Activated CD4-positive, alpha-beta T cell treated with anti-CD3 and anti-CD28 coated beads, Interleukin-2, amount 50 U/mL, for 24 hours (primary cell): ENCODE measurements at places on chromosomes 2 and 18.

- no peak for DNase-seq
Observed at GRCh38 chr2:222769446-222769845, 91.4 kb upstream of the ACSL3 start.

DNA sequence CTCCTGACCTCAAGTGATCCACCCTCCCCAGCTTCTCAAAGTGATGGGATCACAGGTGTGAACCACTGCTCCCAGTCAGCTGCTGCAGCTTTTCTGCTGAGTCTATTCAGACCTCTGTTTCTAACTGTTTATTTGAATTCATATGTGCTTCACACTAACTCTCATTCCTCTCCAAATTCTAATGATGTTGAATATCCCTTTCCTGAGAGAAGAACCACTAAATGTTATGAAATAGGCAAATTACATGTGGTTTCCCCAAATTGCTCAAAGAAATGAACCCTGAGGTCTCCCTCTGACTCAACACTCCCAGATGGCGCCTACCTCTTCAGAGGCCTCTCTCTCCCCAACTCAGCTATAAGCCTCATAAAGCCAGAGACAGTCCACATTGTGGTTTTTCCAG is 98.6 kb downstream of the IRS1 start:
- no peak for DNase-seq

DNA sequence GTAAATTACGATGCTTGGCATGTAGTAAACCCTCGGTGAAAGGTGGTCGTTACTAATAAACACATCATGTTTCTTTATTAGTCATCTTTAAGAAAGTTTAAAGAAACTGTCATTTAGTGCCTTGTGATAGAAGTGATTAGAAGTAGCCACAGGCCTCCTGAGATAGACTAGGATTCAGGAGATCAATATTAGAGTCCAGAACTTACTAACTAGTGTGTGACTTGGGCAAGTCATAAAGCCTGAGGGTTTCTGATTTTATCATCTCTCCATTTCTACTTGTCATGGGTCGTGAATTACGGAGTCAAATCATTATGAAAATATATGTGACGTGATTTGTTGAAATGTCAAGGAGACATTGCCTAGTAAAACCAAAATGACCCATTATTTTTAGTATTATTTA is 6.7 kb downstream of the RPE start:
- DNase-seq: no peak

DNA sequence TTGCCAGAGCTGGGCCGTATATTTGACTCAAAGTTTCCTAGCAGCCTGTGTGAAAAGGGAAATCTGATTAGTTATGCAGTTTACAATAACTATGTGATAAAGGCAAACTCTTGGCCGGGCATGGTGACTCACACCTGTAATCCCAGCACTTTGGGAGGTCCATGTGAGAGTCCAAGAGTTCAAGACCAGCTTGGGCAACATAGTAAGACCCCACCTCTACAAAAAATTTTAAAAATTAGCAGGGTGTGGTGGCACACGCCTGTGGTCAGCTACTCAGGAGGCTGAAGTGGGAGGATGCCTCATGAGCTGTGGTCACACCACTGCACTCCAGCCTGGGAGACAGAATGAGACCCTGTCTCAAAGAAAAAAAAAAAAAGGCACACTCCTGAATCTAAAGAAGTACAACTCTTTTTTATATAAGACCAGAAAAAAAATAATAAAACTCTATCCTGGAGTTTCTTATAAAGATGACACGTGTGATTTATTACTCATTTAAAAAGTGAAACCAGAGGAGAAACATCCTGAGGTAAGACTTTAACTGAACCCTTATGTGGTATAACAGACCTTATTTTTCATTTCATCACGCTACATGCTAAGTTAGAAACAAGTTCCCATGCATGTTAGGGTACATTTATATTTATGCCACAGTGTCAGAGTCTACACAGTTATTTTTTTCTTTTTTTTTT is 32.6 kb upstream of the KCMF1 start:
- peak; percentile 13 for DNase-seq

DNA sequence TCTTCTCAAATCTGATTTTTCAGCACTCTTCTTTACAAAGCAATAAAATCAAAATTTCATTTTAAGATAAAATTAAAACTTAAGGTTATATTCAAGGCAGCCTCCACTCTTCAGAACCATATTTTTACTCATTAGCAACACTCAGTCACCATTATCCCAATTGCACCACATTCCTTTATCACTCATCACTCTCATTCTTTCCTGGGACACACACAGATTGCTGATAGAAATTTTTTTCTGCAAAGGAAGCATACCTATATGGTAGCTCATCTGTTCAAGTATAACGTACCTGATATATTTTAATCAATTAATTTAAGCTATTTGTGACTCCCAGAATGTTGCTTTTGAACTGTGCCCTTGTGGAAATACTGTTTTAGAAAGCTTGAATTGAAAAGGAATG is 1559.3 kb upstream of the ZEB2 start:
- DNase-seq: no peak

DNA sequence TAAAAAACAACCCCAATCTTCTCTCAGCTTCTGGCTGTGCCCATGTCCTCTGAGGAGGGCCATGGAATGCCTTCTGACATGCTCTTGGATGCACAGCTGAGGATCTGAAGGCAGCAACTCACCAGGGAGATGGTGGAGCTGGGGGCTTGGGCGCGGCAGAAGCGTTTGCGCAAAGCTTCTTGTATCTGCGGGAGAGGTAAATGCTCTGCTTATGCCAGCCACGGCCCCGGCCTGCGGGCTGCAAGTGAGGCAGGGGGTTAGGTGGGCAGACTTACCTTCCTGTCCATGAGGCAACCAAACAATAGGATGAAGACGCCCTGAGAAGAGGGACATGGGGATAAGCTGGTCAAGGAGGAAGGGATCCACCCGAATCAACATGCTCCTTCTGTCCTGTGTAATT is 36.0 kb upstream of the SELENOI start:
- no peak for DNase-seq

- DNase-seq: no peak
Observed at GRCh38 chr2:162014751-162015150, 59.3 kb downstream of the DPP4 start.

- DNase-seq: no peak
Observed at GRCh38 chr2:215137741-215138340, 585 bp downstream of the ABCA12 start.

DNA sequence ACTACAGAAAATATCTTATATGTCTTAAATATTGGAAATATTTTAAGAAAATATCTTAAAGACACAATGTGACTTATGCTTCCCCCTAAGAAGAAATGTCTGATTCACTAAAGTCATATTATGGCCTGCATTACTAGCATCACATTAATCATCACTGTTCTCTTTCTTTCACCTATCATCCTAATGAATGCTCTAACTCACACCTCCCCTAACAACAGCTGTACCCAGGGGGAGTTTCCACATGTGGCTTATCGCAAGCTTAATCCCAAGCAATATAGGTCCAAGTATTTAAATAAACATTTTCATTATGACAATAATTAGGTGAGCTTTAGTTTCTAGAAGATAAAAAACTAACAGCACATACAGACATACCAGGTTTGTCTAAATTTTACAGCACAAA is 39.6 kb downstream of the REV1 start:
- no peak for DNase-seq

DNA sequence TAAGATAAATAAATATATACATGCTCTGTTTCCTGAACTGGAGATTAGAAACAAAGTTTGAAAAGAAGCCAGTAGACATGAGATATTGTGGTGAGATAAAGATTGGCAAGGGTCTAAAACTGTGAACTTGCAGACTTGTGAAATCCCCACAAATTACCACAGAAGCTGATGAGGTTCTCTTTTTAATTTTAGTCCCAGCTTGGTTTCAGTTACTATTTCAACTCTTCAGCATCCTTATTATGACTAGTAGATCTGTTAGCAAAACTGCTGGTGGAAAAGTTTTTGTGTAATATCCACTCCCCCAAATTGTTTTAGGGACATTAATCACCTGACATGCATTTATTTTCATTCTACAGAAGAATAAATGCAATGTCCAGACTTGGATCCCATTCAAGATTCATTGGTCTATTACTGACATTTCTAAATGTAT is 20.8 kb downstream of the RASGRP3 start:
- peak; percentile 6 for DNase-seq

GRCh38 chr2:172249986-172250385 is 147.3 kb upstream of the DLX2 start:
- no peak for DNase-seq

GRCh38 chr2:121006743-121007489 is 271.2 kb downstream of the GLI2 start:
- DNase-seq: no peak

DNA sequence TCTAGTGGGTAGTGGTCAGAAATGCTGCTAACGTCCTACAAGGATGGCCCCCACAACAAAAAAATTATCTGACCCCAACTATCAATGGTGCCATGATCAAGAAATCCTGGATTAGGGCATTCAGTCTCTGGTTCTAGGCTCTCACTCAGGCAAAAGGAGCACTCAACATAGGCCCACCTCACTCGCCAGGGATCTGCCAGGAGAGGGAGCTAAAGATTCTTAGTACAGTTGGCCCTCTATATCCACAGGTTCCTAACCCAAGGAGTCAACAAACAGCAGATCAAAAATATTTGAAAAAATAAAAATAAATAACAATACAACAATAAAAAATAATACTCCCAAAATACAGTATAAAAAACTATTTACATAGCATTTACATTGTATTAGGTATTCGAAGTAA is 10.0 kb downstream of the SLC4A5 start:
- no peak for DNase-seq

- DNase-seq: no peak
Observed at GRCh38 chr2:182259629-182260150, 167.1 kb downstream of the PDE1A start.

DNA sequence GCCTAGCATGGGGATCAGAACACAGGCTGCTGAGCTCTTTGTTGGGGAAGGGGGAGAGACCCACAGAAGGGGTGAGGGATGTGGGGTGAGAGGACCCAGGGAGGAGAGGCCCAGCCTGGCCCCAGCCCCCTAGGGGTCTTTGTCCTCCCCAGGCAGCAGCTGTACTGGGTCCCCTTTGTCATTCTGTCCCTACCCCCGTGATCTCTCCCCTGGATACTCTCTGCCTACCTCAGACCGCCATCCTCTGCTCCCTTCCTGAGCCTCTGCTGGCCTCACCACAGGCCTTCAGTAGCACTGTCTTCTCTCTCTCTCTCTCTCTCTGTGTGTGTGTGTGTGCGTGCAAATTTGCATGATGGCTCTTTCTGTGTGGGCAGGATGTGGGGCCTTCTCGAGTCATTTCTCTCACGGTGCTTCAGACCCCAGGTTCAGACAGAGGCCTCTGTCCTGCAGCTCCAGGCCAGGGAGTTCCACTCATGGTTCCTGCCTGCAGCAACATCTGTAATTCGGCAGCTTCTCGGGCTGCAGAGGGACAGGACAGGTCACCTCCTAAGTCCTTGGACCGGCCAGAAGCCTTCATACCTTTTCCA is 1.4 kb downstream of the PSD4 start:
- no peak for DNase-seq

- no peak for DNase-seq
Observed at GRCh38 chr18:24270937-24271380, 126.7 kb downstream of the OSBPL1A start.

GRCh38 chr18:42192251-42193248 is 237.5 kb downstream of the PIK3C3 start:
- no peak for DNase-seq

- DNase-seq: no peak
Observed at GRCh38 chr18:42781298-42781815, 334.1 kb downstream of the RIT2 start.

DNA sequence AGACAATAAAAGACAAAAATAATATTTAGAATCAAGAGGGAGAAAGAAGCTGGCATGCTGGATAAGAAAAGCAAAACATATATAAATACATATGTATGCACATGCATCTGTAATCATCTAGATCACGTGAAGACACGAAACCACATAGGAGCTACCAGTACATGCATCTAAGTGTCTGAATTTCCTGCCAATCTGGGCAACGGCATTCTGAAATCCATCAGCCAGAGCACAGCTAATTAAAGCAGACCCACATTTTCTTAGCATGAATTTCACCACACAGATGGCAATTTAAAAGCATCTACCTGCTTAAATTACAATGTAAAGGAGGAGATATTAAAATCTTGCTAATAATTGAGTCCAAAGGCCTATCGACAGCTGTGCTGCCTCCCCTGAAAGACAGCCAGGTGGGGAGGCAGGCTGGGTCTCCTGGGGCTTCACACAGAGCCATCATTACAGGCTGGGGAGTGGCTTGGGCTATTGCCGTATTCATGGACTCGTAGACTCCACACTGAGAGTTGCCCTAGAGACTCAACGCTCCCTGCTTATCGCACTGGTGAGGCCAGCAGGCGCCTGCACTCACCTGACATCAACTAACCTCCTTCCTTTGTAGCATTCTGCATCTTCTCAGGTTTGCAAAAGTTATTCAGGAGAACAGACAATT is 272.5 kb upstream of the PXDN start:
- DNase-seq: no peak

GRCh38 chr2:52395912-52396311 is 1364.0 kb upstream of the NRXN1 start:
- DNase-seq: no peak

GRCh38 chr2:205235434-205235833 is 446.9 kb upstream of the NRP2 start:
- DNase-seq: no peak
